ENCODE measurements at places on chromosomes 3 and 15.

GRCh38 chr3:47794544-47794943 is 8.4 kb upstream of the DHX30 start:
- DNase-seq, result no peak

DNA sequence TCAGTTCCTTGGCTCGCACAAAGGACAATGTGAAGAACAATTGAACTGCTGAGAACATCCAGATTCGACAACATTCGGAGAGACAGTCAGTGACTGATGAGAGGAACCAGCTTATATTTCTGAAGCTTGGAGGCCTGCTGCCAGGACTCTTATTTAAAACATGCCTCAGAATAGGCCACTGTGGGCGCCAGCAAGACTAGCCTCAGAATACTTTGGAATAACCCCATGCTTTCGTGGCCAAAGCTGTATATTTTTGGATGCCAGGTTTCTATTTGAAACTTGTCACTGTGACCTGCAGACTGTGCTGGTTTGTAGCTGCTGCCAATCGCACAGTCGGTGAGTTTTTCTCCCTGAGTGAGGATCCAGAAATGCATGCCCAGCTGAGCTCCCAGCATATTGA is 129.9 kb upstream of the UBE3A start:
- peak; percentile 83 for DNase-seq

DNA sequence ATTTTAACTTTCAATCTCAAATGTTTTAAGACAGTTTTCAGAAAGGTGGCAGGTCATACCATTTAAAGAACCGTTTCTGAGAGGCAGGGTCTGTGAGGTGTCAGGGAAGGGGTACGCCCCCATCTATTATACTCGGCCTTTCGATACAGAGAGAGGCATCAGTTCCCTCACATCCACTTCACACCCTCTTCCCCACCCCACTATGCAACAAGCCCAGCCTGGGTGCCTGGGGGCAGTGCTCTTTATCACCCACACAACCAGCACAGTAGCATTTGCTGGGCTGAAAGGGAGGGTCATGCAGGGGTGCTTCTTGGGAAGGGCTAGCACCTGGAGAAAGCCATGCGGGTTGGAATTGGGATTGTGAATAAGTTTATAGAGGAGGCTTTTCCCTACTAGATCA is 56.0 kb upstream of the KCNMB2 start:
- DNase-seq, result no peak

GRCh38 chr15:85397151-85397550 is 16.7 kb downstream of the AKAP13 start:
- no peak for DNase-seq

GRCh38 chr15:82139823-82140268 is 94.0 kb upstream of the MEX3B start:
- DNase-seq, result no peak

GRCh38 chr3:9955067-9955502 is 2.9 kb upstream of the PRRT3 start:
- no peak for DNase-seq

- no peak for DNase-seq
Observed at GRCh38 chr3:153679714-153680113, 441.5 kb upstream of the ARHGEF26 start.

DNA sequence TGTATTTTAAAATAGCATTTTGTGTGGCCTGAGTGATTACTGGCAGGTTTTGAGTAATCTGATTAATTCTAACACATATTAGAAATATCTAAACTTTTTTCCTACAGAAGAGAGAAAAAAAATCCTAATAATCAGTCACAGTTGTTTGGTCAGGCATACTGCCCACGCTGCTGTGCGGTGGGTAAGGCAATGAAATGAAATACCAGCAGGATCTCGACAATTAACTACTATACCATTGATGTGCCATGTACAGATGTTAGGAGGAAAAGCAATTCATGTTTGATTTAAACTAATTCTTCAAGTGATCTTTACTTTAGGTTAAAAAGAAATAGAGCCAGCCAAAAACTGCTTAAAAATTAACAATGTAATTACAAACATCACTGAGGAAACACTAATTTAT is 5.2 kb downstream of the GRAMD2A start:
- DNase-seq, result no peak

DNA sequence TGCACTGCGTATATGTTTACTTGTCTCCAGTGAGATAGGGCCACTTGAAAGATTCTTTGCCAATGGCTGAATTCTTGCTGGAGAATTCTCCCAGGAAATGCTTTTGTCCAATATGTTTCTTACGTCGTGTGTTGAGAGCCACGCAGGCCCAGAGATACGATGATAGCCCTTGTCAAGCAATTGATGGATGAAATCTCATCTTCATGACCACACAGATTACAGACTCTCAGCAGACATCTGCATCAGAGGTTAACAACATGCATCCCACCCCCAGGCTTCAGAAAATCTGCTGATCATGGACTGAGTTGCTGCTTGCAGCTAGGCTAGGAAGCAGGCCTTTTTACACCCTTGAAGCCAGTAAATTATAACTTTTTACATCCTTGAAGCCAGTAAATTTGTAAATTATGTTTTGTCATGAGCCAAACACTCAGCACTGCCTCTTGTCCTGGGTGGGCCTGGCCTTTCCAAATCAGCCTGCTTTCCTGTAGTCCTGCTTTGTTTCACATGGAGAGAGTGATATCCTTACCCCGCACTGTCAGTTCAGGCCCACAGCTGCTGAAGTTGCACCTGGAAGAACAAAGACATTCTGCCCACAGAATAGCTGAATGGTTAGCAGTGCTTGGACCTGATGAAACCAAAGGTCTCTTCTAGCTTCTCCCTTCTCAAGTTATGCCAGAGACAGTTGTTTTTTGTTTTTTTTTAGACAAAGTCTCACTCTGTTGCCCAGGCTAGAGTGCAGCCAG is 84.4 kb downstream of the GPR156 start:
- DNase-seq, result no peak

GRCh38 chr3:177905173-177906125 is 630.8 kb upstream of the KCNMB2 start:
- DNase-seq, result no peak

GRCh38 chr15:64010719-64011118 is 35.6 kb downstream of the DAPK2 start:
- peak; percentile 78 for DNase-seq

DNA sequence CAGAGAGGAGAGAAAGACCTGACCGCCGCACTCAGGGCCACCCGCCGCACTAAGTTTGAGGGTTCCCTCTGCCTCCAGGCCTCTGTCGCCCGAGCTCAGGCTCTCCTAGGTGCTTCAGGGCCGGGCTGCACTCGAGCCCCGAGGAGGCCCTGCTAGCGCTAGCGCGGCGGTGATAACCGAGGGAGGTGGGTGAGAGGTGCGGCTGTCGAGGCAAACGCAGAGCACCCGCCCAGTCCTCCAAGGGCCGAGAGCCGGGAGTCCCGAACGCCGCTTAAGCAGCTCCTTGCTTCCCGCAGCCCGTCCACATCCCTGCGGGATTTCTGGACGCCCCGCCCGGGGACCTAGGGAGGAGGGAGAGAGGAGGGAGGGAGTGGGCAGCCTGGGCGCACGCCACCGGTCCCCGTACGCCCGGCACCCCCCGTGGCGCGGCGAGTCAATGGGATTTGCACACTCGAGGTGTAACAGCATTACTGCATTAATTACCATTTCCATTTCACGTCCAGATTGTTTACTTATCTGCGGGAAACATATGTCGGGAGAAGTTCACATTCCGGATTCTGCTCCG is 6.8 kb downstream of the SOX14 start:
- DNase-seq, result no peak

DNA sequence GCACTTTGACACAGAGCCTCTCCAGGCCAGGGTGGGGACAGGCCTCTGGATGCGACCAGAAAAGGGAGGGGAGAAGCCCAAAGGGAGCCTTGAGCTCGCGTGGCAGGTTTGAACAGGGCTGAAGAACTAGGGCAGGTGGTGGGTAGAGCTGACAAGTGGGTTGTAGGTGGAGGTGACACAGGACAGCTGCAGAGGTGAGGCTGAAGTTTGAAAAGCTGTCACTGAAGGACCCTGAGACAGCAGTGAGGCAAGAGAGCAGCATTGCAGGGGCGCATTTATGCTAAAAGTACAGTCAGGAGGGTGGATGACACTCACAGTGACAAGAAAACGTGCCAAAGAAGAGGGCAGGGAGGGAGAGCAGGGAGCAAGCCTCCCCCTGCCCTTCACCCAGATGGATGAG is 21.8 kb upstream of the EPB42 start:
- no peak for DNase-seq
